ENCODE measurements at places on chromosomes 13 and 19.

DNA sequence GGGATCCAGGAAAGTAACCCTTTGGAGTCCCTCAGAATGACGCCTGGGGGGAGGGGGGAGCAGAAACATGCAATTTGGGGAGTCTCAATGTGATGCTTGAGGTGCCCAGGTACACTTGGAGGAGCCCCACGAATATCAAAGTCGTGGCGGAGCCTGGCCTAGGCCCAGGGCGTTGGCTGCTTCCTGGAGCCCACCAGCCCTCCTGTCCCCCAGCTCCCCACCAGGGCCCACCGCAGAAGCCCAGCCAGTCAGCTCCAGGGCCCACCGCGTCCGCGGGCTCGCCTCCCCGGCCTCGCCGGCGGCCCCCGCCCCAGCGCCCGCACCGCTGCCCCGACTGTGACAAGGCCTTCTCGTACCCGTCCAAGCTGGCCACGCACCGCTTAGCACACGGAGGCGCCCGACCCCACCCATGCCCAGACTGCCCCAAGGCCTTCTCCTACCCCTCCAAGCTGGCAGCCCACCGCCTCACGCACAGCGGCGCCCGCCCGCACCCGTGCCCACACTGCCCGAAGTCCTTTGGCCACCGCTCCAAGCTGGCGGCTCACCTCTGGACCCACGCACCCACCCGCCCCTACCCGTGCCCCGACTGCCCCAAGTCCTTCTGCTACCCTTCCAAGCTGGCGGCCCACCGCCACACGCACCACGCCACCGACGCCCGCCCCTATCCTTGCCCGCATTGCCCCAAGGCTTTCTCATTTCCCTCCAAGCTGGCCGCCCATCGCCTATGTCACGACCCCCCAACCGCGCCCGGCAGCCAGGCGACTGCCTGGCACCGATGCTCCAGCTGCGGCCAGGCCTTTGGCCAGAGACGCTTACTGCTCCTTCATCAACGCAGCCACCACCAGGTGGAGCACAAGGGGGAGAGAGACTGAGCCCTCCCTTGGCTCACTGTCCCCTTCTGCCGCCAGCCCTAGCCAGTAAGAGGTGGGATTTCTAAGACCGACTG, 2.1 kb downstream of the ZNF575 start:
- DNase-seq = peak; percentile 52

DNA sequence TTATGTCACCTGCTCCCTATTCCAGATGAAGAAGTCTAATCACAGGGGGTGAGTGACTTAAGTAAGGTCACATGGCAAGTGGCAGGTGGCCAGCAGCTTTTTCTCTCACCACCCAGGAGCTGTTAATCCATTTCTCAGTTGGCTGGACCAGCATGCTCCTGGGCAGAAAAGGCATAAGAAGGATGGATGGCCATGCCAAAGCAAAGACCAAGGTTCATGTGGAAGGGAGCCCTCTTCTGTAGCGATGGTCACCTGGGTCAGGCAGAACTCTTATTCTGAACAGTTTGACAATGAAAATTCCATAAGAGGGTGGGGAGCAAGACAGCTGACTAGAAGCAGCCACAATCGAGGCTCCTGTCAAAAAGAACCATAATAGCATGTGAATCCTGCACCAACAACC, 538.1 kb downstream of the SUCLA2 start:
- DNase-seq = no peak

DNA sequence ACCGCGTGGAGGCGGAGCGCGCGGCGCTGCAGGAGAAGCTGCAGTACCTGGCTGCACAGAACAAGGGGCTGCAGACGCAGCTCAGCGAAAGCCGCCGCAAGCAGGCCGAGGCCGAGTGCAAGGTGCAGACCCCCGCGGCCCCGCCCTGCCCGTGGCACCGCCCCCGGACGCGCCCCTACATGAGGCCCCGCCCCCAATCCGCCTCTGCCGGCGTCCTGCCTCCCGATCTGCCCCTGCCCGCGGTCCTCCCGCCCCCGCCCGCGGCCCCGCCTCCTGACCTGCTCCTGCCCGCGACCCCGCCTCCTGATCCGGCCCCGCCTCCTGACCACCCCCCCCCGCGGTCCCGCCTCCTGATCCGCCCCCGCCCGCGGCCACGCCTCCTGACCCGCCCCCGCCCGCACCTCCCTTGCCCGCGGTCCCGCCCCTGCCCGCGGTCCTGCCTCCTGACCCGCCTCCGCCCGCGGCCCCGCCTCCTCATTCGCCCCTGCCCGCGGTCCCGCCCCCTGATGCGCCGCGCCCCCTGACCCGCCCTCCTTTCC, 11.7 kb downstream of the PRR36 start:
- no peak for DNase-seq

DNA sequence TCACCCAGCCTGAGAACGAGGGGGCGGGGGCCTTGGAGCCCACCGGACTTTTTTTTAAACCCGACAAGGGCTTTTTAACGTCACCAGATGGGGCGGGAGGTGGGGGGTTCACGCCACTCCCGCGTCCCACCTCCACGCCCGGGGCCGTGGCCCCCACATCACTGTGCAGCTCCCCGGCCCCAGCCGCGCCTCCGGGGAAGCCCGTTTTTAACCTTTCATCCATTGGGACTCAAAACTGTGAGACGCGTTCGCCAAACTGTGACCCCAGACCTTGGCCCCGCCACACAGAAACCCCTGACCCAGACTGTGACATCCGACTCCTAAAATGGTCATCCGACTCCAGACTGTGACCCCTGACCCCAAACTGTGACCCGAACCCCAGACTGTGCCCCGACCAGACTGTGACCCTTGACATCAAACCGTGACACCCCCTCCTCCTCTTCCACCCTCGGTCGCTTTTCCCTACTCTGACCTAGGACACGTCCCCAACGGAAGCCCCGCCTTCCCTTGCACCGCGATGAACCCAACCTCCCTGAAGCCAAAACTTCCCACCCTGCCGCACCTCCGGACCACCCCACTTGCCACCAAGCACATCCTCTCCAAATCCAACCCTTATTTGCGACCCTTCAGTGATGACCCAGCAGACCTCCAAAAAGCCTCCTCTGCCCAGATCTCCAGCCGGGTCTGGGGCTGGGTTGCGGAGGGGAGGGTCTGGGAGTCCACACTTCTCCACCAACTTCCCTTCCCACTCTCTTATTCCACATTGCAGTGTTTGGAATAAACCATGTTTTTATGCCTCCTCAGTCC, 1.5 kb upstream of the GRWD1 start:
- no peak for DNase-seq

GRCh38 chr19:12757544-12758274, 6.1 kb downstream of the BEST2 start:
- DNase-seq = peak; percentile 69

DNA sequence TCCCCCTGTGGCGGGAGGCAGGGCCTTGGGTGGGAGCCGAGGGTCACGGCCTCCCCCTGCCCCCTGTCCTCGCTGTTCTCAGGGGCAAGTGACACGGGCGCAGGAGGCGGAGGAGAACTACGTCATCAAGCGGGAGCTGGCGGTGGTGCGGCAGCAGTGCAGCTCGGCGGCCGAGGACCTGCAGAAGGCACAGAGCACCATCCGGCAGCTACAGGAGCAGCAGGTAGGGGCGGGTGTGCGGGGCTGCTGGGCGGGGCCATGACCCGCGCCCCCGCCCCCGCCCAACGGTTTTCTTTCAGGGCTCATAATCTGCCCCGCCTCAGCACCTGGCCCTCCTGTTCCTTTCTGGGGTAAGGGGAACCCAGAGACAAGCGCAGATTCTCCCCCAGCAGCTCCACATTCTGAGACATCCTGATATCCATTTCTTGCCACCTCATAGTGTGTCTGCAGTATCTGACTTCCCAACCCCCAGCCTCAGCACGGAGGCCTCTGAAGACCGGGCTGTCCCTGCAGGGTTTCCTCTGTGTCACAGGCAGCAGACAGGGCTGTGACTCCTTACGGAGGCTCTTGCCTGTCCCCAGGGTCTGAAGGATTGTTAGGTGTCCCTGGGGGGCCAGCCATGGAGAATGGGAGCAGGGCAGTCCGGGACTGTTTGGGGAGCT, 15.9 kb downstream of the PRR36 start:
- no peak for DNase-seq

DNA sequence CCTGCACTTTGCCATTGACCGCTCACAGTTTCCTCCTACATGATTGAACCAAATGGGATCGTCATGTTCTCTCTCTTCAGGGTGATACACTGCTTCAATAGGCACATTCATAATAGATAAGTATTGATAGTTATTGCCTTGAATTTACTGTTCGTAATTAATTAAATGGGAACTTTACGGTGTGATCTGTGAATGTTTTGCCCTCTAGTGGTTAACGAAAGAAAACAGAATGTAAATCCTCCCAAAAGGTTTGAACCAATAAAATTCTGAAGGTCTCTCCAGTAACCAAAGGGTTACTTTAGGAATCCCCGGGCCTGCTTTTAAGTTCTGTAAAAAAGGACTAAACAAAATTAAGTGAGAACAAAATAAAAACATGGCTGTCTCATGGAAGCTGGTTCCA, 389.3 kb downstream of the DACH1 start:
- no peak for DNase-seq

GRCh38 chr19:47104680-47105079, 8.9 kb downstream of the ZC3H4 start:
- DNase-seq = no peak
